ENCODE measurements at places on chromosomes 2 and 18. TPM values are rescaled to one million over a fixed set of nuclear protein-coding genes. Genes with fewer than 3 reads are reported as not detected.

NPHP1 gene
- 13.3 TPM for polyA plus RNA-seq

RTKN gene
- 43.1 TPM for polyA plus RNA-seq

WIPF1 gene
- polyA plus RNA-seq: 25.9 TPM

DNA sequence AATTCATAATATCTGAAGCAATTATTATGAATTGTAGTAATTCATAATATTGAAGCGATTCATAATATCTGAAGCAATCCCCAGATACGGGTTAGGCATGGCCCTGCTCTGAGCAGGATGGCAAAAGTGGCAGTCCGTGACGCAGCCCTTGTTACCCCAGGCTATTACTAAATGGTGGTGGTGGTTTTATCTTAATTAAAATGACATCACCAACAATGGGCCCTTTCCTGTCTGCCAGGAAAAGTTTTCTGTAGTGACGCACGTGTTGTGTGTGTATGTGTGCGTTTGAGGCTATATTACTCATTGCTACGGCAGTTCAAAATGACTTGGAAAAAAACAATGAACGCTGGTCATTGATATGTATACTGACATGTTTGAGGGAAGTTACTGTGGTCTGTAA, 10.6 kb upstream of the MOCOS start:
- no peak for DNase-seq

DNA sequence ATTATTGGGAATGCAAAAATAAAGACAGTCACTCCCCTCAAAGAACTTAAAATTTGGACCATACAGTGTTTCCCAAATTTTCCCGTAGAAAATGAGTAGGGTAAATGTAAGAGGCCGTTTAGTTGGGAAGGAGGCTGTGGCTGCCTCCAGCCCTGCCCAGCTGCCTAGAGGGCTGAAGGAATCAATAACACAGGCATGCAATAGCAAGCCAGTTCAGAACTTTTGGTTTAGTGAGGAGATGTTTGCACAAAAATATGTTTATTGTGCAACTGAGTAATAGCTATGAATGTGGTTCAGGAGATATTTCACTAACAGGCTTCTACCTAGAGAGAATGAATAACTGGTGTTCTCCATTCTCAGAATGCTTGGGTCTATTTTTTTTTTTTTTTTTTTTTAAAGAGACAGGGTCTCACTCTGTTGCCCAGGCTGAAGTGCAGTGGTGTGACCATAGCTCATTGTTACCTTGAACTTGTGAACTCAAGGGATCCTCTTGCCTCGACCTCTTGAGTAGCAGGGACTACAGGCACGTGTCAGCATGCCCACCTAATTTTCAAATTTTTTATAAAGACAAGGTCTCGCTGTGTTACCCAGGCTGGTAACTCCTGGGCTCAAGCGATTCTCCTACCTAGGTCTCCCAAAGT, 23.6 kb downstream of the UGP2 start:
- DNase-seq: no peak

DNA sequence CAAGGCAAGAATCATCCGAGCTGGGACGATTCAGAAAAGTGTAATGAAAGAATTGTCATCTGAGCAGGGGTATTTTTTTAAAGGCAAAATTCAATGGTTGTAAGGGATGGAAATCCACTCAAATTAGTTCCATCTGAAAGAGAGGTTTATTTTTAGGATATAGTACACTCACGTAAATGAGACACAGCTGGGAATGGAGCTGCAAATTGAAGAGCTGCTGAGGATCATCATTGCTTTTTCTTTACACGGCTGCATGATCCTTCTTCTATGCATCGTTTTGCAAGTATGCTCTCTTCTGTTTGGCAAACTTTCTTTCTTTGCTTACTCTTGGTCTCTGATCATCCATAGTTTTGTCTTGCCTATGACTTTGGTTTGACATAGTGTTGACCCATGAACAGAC, 27.4 kb upstream of the CUL3 start:
- DNase-seq: no peak

DNA sequence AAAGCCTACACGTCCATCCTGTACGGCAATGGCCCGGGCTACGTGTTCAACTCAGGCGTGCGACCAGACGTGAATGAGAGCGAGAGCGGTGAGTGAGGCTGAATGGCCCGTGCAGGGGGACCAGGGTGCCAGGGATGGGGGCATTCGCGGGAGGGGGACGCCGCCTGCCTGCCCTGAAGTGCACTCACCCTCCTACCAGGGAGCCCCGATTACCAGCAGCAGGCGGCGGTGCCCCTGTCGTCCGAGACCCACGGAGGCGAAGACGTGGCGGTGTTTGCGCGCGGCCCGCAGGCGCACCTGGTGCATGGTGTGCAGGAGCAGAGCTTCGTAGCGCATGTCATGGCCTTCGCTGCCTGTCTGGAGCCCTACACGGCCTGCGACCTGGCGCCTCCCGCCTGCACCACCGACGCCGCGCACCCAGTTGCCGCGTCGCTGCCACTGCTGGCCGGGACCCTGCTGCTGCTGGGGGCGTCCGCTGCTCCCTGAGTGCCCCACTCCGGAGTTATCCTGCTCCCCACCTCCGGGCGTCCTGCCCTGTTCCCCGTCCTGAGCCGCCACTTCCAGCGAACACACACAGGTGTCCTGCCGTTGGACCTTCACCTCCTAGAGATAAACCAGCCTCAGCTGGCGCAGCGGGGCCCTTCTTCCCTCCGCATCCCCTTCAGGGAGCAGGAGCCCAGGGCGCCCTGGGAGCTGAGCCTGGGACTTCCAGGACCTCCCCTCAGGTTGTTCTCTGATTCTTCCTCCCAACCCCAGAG, 2.9 kb downstream of the ALPI start:
- no peak for DNase-seq

DNA sequence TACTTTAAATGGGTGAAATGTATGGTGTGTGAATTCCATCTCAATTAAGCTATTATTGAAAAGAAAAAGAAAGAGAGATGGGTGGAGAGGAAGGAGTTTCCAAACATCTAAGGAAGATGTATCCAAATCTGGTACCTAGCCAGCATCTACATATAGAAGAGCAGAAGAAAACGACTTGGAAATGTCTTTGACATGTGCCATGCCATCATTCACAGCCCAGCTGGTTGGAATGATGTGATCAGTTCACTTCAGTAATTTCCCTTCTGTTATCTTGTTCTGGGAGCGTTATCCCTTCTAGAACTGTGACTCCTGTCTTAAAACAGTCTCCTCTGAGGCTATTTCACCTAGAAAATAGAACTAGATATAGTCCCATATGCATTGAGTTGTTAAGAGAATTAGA, 312.8 kb upstream of the GYPC start:
- DNase-seq: no peak

DNA sequence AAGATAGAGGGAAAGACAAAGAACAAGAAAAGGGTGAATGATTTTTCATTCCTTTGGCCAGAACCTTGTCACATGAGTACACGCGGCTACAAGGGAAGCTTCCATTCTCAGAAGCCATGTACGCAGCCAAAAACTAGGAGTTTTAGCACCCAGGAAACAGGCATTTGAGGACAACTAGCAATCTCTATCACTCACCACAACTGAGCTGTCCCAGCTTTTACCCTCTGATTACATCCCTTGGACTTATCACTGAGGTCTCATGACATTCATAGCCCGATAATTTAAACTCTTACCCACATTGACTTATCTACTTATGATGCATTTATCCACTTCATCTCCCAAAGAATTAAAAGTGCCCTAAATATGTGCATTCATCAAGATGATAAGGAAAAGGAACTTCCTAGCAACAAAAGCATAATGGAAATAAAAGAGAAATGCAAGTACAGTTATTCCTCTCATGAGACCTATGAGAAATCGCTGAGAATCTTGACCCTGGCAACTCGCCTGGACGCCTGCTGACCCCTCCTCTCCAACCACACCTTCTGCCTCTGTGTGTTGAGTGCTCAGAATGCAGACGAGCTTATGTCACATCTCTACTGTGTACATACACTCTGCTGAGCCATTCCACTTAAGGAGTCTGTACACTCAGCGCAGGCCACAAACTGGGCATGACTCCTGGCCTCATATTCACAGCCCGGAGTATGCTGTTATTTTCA, 28.7 kb upstream of the MFSD6 start:
- no peak for DNase-seq

DNA sequence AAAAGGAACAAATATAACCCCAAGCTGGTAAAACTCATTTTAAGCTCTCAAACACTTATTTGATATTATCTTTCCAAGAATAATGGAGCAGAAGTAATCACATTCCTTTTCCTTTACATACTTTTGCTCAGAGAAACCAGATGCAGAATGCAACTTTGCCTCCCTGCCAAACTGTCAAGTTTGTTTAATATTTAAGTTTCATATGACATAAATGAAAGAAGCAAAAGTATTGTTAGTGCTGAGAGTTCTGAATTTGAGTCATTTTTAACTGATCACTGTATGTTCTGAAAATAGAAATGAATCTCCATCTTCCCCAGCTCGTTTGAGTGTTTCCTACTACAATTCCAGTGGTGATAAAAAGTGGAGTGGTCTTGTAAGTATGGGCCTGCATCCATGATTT, 423.4 kb downstream of the PID1 start:
- DNase-seq: peak; percentile 11

DNA sequence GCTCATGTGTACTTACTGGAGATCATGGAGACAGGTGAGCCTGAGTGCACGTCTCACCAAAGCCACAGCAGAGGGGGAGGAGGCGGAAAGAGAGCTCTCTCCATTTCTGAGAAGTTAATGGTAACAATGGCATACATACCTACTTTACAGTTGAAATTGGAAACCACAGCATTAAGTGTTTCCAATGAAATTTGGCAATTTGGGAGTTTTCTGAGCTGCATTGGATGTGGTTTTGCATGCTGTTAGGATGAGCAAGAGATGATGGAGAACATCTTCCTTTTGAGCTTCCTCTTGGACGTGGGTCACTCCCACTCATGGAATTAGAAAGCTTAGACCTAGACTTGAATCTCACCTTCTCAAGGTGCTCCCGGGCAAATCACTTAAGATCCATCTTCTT, 25.5 kb upstream of the IL37 start:
- no peak for DNase-seq

GRCh38 chr2:16614314-16614860, 51.2 kb downstream of the CYRIA start:
- DNase-seq: no peak

All from right lung (tissue), 10 donors.